ENCODE measurements at places on chromosomes 11 and 22.

- DNase-seq: no peak
These were observed 5.1 kb upstream of the SEPTIN5 start for GRCh38 chr22:19709063-19709769.

GRCh38 chr11:117572671-117573070, 224.3 kb downstream of the DSCAML1 start:
- DNase-seq: no peak

GRCh38 chr22:39556970-39557841, 13.3 kb upstream of the CACNA1I start:
- DNase-seq: peak; percentile 75

DNA sequence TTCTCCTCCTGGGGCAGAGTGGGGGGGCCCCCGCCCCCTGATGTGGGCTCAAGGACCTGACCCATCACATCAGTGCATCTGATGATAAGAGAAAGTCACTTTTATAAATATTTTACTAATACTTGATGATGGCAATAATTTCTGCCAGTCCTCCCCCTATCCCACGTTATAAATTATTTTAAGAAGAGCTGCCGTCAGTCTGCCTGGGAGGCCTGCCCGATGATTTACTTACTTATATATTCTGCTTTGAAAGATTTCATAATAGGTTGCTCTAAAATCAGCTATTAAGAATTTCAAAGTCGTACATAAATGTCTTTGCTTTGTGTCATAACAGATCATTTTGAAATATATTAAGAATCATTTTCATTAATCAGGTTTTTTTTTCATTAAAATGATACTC, 58.8 kb downstream of the MYO18B start:
- no peak for DNase-seq

- no peak for DNase-seq
These were observed 20.4 kb upstream of the POGLUT3 start for GRCh38 chr11:108518581-108518980.

DNA sequence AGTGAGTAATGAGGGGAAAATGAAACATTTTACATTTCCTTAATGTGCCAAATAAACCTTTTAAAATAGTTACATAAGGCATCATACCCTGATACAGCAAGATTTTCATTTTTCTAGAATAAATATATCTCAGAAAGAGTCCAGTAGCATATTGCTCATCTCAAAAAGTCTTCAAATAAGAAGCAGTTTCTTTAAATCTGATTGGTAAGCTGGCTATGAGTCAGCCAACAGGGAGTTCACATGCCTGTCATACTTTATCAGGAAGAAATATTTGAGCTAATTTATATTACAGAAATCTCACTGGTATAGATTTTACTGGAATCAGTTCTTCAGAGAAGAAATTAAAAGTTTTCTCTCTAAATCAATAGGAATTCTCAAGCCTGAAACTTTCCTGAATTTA, 258.1 kb downstream of the C11orf87 start:
- no peak for DNase-seq

- no peak for DNase-seq
These were observed 108.7 kb upstream of the E2F8 start for GRCh38 chr11:19349340-19350025.
